Fibroblast of lung (primary cell): ENCODE measurements at places on chromosomes 1 and 21.

DNA sequence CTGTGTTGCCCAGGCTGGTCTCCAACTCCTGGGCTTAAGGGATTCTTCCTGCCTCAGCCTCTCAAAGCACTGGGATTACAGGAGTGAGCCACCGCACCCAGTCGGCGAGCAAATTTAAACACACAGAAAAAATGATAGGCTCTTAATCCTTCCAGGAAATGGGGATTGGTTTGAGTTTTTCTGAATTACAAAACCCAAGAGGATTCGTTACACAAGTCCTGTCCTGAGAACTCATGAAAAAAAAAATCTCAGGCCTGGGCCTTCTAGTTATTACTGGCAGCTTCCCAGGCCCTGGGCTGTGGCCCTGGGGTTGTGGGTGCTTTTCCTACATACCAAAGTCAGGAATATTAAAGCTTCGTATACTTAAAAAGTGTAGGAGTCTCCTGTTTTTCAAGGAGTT is 6.3 kb upstream of the IFNGR2 start:
- peak; percentile 85 for DNase-seq

DNA sequence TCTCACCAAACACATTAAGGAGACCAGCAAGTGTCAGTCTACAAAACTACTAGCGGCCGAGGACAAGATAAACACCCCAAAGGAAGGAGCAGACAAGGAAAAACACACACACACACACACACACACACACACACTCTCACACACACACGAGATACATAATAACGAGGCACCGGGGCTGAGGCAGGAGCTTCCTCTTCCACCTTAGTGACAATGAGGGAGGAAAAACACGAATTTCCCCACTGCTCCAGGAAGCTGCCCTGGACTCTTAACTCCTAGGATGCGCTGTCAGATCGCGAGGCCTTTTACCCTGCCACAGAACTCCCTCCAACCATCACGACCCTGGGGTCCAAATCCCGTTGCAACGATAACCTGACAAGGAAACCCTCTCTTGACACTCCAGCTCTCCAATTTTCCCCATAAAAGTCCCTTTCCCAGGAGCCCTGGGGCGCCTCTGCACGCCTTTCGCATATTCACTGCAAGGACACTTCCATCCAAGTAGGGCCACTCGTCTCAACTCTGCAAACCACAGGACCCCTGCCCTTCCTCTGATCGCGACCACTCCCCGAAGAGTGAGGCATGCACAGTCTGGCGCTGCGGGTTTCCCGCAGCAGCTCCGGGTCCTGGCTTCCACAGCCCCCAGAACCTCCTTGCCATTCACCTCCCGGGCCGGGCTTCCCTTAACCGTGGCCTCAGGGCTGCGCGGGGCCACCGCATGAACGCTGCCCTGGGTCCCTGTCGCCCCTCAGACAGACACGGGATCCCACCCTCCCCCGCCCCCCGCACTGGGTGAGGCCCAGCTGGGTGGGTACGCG is 581 bp downstream of the ETV3 start:
- DNase-seq: peak; percentile 12

GRCh38 chr1:109644670-109645069 is 11.2 kb upstream of the GSTM4 start:
- peak; percentile 55 for DNase-seq

DNA sequence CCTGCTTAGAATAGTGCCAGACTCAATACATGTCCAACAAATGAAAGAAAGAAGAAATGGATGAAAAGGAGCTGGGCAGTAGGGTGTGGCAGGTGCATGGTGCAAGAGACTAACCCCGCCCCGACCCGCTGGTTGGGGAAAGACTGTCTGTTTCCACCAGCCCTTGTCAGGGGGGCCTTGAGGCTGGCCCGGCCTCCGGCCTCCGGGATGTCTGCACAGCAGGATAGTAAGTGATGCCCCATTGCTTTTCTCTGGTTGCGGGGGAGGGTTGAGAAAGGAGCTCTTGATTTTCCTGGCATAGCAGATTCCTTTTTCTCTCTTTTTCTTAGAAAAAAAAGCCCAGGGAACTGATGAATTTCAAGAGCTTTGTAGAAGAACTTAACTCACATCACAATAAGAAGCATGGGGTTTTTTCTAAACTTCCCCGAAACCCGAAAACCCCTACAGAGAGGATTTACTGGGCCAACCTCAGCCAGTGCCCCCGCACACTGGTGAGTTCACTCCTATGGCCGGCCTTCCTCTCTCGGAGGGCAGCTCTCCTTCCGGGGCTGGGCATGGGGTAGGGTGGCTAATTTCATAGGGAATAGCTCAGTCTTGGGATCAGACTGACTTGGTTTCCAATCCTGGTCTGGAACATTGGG is 12.5 kb upstream of the TTC22 start:
- no peak for DNase-seq

DNA sequence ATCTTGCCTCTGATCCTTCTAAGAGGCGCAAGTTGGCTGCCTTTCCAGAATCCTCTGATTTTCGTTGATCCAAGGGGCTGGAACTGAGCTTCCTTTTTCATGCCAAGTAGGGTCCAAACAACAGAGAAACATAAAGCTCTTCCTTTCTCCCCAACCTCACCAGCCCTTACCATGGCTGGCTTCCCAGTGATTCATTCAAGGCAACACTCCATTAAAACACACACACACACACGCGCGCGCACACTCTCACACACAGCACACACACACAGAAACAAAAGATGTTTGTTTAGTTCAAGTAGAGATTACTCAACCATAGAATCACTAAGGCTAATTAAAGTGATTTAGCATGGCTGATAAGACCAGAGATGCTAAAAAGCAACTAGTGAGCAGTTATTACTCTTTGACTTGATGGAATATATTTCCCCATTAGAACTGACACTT is 13.0 kb upstream of the GUCA2A start:
- DNase-seq: peak; percentile 93

DNA sequence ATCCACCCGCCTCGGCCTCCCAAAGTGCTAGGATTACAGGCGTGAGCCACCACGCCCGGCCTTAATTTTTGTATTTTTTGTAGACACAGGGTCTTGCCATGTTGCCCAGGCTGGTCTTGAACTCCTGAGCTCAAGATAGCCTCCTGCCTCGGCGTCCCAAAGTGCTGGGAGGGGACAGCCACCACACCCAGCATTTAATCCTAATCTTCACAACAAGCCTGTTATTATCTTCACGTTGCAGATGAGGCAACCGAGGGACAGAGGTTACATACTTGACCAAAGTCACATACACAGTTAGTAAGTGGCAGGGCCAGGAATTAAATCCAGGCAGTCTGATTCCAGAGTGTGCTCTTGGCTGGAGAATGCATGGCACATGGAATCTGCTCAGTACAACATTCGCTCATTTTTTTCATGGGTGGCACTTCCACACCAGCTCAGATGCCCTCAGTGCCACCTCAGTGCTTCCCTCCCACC is 4.8 kb upstream of the GPR37L1 start:
- DNase-seq: no peak

DNA sequence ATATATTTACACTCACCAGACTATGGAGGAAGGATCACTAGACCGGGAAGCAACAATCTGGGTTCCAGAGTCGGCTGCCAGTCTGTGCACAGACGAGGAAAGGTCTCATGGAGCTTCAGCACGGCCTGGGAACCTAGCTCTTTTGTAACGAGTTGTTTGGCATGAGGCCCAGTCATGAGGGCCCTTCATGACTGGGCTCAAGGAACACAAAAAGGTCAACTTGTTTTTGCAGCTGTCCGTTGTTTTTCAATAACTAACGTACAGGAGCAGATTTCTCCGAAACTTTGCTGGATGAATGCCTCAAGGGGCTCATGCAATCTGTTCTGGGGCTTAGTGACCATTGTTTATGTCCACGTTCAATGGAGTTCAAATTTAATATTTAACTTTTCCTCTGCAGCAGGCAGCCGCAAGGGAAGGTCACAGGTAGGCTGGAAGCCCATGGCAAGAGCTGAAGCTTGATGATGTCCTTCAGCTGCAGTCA is 5.9 kb upstream of the STUM start:
- no peak for DNase-seq

DNA sequence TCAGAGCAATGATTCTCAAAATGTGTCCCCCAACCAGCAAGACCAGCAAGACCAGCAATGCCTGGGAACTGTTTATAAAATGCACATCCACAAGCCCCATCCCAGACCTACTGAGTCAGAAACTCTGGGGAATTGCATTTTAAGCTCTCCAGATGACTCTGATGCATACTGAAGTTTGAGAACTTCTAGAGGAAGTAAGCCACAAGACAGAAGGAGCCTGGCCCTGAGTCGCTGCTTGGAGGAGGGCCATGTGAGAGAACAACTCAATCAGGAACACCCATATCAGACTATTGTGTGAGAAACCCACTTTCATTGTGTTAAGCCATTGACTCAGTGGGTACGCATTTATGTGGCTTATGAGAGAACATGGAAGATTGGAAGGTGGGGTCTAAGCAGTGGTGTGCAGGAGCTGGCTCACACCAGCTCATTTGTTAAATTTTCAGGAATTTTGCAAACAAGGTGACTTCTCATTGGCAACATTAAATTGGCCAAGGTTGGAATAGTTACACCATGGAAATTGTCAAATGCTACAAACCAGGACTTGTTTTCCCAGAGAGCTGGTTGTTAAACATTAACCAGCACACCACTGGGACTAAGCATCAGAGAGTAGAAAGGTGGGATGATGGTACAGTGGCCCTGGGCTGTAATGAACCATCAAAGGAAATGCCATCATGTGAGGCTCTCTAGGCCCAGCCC is 38.9 kb downstream of the ATP1A1 start:
- DNase-seq: peak; percentile 30

GRCh38 chr1:235649368-235650163 is at the start of gene GNG4:
TSS of gene GNG4 (minus strand) at chr1:235649784. CDS start at chr1:235583838, 65,946 bp downstream.
- no peak for DNase-seq

DNA sequence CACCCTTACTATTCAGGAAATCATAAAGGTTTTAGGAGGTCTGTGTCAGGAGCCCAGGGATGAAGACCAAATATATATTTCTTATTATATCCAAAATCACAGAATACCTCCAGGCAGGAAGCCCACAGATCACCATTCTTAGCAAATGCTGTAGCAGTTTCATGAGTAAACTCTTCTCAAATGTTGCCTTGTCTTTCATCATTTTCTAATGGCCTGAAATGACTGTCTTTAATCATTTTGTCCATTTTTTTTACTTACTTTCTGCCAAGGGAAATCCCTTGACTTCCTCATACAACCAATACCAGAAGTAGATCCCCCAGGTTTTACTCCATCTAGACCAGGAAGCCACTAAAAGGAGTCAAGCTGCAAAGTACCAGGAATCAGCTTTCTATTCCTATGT is 32.4 kb downstream of the PSMG1 start:
- DNase-seq: no peak

DNA sequence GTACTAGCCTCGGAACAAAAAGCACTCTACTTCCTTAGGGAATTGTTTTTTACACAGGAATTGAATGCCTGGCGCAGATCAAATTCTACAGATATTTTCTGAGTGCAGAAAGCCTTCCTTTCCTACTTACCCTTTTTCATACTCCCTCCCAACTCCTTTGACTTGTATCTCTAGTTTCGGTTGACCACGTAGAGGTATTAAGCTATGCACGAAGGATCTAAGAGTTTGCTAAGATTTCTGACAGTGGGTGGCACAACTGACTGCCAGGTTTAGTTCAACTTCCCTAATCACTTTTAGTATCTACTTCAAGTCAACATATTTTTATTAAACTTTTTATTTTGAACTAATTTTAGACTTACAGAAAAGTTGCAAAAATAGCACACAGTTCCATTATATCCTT is 5.0 kb downstream of the TOR1AIP2 start:
- no peak for DNase-seq

GRCh38 chr1:5920201-5920600 is 72.0 kb downstream of the NPHP4 start:
- DNase-seq: no peak

GRCh38 chr1:156445789-156446263 is 54.7 kb downstream of the MEF2D start:
- peak; percentile 75 for DNase-seq

GRCh38 chr21:41768437-41769042 is 1.7 kb upstream of the RIPK4 start:
- DNase-seq: peak; percentile 85

- DNase-seq: no peak
Measured at GRCh38 chr1:18670868-18671225, 40.2 kb downstream of the PAX7 start.

DNA sequence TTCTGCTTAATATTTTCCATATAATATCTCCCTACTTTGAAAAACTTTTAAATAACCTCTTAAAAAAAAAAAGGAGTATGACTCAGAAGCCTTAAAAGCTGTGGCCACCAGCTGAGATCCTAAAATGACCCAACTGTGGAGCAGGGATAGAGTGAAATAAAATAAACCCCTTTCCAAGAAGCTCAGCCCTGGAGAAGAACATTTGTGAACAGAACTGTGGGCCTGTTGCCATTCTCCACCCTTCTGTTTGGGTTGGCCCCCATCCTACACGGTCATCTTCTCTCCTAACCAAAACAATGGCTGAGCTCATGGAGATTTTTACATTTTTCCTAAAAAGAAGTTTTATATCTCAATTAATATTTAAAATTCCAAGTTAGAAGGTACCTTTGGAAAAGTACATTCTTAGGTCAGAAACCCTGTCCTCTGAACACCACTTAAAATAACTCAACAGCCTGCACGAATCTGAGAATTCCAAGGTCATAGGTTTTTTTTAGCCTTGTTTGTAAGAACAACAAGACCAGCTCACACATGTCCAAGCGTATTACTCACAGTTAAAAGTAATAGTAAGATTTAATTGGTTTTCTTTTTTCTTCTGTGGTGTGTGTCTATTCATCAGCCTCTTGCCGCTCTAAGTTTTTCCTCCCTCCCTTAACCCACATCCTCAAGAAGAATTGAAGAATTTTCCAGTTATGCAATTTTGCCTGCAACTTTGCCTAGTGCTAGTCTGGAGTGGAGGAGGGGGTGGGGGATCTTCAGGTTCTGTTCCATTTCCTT is 107.7 kb upstream of the ERRFI1 start:
- peak; percentile 98 for DNase-seq

DNA sequence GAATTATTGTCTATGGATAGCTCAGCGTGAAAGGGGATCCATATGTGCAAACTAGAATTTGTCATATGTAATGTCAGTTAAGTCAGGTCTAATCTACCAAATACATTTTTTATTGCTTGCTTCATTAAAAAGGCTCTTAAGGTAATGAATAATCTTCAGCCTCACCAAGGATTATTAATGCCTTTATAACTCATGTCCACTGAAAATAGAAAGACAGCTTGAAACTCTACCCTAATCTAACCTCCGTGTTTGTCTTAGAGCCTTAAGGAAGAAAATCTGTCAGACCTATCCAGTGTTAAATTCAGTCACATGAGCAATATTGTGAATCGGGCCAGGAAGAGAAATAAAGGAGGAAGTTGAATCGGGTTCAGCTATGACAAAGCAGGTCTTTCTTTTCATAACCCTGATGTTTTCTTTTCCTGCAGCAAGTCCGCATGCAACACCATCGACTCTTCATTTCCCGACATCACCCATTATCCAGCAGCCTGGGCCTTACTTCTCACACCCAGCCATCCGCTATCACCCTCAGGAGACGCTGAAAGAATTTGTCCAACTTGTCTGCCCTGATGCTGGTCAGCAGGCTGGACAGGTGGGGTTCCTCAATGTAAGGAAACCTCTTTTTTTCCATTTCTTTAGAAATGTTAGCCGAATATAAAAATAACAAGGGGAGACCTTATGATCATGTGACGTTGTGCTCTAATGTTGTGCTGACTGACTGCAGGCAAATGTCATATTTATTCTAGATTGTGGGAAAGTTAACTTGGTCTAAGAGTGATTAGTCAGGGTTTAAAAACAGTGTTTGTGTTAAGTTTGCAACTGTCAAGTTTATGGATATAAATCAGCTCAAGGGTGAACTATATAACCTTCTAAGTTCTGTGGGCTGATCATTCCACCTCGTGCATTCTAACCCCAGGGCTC is 321.0 kb downstream of the TM2D1 start:
- DNase-seq: peak; percentile 27
